ENCODE measurements at places on chromosomes 16 and 17.
A peak's percentile ranks its signal among the peaks of the same experiment; 100 is the strongest.

- DNase-seq: no peak
Measured at GRCh38 chr16:25052530-25052929, 37.4 kb upstream of the ARHGAP17 start.

- no peak for DNase-seq
Measured at GRCh38 chr17:40157973-40158372, 17.6 kb downstream of the CASC3 start.

GRCh38 chr17:4942760-4943508, 2.9 kb downstream of the RNF167 start:
- DNase-seq: no peak

GRCh38 chr17:27491713-27492190, 35.5 kb downstream of the KSR1 start:
- DNase-seq: no peak

DNA sequence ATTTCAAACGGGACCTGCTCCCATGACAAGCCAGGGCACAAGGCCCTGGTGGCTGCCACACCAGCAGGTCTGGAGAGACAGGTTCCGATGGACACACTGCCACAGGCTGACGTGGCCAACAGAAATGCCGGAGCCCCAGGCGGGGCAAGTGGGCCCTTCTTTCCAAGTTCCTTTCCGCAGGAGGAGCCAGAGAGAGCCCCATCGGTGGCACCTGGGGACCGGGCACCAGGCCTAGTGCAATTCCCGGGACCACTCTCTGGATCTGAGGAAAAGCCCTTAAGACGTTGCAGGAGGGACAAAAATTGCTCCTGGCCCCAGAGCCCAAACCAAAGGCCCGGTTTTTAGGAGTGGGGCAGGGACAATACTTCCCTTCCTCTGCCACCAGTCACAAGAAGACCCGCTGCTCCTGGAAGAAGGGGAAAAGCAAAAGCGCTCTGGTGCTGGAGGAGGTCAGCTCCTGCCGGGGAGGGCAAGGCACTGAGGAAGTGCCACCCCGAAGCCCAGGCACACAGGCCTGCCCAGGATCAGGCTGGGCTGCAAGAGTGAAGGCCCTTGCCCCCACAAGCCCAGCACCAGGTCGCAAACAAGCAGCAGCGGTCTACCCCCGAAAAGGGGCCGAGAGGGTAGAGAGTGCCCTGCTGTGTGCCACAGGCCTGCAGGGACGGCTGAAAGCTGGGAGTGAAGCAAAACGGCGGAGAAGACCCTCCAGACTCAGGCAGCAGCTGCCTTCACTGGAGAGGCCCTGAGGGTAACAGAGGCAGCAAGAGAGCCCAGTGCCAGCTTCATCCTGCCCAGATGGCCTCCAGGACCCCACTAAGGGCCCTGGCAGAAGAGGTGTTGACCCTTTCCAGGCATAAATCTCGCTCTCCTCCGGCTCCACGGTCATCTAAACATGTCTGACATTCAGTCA, 29.1 kb downstream of the MAP1LC3B start:
- DNase-seq: no peak

DNA sequence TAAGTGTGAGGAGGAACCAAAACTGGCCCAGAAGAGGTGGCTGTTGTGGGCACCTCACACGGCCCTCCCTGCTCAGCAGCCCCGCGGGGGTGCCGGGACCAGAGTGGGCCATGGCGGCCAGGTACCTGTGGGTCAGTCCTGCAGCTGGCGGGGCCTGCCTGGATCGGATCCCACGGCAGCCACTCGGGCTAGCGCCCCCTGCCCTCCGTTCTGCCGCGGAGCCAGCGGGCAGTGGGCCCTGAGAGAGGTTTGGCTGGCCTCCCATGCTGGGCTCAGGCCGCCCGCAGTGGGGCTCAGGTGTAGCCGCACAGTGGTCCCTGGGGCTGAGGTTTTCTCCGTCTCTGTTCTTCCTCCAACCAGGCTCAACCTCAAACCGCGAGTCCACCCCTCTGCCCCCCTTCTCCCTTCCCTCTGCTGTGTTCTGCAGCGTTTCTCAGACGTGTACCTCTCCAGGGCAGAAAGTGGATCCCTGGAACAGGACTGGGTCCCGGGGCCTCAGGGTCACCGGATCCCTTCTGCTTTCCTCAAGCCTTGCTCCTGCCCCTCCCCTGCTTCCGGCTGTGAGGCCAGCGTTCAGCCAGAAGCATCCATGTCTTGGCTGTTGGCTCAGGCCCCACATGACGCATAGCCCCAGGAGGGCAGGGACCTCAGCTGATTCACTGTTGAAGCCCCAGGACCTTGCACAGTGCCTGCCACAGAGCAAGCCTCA, 28.6 kb upstream of the ITGA3 start:
- DNase-seq: peak; percentile 79

DNA sequence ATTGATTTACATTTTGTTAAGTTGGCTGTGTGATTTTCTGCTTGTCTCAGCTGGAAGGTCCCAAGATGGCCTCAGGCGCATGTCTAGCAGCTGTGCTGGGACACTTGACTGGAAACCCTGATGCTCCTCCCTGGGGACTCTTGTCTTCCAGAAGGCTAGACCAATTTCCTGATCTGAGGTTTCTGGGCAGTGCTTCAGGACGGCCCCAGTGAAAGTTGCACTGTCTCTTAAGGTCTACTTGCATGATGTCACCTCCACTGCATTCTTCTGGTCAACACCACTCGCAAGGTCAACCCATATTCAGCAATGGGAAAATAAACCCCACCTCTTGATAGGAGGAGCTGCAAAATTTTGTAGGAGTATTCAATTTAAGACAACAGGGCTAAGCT, 116.0 kb downstream of the SALL1 start:
- DNase-seq: no peak

DNA sequence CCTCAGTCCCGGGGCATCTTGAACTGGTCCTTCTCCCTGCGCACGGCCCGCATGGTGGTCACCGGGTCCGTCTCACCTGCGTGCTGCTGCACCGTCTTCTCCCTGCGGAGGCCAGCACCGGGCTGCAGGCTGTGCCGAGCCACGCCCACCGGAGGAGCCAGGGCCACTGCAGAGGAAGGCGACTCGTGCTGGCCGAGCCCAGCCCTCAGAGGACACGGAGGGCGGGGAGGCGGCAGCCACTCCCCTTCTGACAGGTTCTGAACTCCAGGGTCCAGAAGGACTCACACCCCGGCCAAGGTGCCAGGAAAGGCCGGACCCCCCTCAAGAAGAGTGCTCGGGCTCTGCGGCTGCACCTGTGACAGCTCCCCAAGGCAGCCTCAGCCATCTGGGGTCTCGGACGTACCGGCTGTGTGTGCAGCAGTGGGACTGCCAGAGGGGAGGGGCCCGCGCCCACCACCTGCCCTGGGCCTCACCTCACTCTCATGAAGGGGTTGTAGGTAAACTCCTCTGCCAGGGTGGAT, 15.8 kb upstream of the IGFALS start:
- no peak for DNase-seq

GRCh38 chr17:11803231-11803969, 193.9 kb downstream of the ZNF18 start:
- DNase-seq: no peak

GRCh38 chr17:11986942-11987329, 10.3 kb downstream of the ZNF18 start:
- DNase-seq: peak; percentile 45

DNA sequence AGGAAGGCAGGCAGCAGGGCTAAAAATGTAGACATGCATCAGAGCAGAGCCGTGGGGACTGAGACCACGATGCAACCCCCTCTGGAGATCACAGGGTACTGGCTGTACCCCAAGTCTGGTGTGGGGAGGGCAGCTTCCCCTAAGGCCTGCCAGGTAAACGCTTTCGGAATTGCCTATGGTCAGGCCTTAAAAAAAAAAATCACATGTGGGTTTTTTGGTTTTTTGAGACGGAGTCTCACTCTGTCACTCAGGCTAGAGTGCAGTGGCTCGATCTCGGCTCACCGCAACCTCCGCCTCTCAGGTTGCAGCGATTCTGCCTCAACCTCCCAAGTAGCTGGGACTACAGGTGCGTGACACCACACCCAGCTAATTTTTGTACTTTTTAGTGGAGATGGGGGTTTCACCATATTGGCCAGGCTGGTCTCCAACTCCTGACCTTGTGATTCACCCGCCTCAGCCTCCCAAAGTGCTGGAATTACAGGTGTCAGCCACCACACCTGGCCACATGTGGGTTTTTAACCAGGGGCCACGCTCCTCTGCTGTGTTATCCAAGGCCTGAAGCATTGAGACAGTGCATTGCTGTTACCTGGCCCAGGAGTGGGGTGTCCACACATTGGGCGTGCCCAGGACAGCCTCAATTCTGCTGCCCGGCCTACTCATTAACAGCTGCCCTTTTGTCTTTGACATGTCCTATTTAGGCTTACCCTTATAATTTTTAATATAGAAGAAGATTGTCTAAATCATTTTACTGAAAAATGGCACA, 50.4 kb downstream of the LITAF start:
- no peak for DNase-seq

DNA sequence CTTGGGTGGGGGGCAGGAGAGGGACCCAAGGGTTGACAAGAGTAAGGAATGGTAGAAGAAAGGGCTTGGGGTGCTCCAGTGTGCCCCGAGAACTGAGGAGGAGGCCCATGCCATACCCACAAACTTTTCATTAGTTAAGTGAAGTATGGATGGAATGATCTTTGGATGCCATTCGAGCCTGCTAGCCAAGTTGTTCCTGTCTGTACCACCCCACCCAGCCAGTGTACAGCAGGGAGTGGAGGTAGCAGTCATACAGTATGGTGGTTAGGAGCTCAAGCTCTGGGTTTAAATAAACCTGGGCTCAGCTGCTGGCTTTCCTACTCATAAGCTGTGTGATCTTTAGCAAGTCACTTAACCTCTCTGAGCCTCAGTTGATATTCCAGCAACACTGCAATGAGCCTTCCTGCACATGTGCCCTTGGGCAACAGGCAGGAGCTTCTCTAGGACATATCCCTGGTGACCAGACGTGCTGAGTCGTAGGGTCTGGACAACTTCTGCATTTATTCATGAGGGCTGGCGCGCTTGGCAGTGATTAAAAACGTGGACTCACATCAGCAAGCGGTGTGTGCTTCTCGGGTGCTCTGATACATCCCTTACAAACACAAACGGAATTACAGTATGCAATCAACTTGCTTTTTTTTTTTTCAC, 22.9 kb downstream of the ITPRIPL2 start:
- DNase-seq: no peak

- peak; percentile 91 for DNase-seq
Measured at GRCh38 chr17:82528484-82529265, 9.1 kb downstream of the FOXK2 start.

GRCh38 chr16:75239542-75240122, 11.8 kb downstream of the BCAR1 start:
- DNase-seq: no peak

- no peak for DNase-seq
Measured at GRCh38 chr16:85211271-85211801, 99.1 kb upstream of the CIBAR2 start.

GRCh38 chr17:68511671-68512246, 471 bp upstream of the PRKAR1A start:
- peak; percentile 83 for DNase-seq

DNA sequence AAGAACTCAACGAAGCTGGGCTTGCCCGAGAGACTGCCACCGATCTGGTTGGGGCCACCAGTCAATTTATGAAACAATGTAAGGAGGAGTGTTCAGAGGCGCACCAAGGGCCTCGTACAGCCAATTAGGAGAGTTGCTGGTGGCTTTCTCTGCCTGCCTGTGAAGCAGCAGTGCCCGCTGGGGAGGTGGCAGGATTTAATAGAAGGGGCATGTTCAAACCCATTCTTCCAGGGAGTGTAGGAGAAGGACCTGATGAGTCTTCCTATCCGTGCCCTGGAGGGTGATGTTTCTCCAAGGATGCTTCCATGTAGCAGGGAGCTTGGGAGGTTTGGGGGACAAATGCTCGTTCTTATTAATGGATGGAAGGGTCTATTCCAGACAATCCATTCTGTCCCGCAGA, 178.4 kb downstream of the CCDC182 start:
- DNase-seq: no peak

- DNase-seq: peak; percentile 48
Measured at GRCh38 chr16:88650749-88651275, at the start of gene CYBA. TSS of gene CYBA (minus strand) at chr16:88651053. CDS start at chr16:88651013, 40 bp downstream.

DNA sequence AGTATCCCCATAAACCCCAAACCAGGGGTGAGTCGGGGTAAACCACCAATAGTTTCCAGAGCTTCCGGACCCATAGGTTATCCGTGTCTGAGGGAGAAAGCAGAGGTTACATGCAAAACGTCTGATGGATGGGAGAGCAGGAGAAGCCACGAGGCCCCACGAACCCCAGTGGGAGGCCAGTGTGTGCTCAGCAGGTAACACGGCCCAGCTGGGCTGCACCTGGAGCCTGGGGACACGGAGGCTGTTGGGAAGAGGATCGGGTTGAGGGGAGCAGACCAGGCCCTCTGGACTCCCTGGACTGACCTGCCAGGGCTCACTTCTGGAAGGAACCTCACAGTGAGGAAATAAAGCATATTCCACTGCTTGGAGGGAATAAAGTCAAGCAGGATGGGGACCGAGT, 78.1 kb downstream of the SEC14L1 start:
- no peak for DNase-seq

- DNase-seq: no peak
Measured at GRCh38 chr16:23960081-23960885, 124.5 kb downstream of the PRKCB start.

- no peak for DNase-seq
Measured at GRCh38 chr17:1650731-1651558, 1.3 kb upstream of the RILP start.

DNA sequence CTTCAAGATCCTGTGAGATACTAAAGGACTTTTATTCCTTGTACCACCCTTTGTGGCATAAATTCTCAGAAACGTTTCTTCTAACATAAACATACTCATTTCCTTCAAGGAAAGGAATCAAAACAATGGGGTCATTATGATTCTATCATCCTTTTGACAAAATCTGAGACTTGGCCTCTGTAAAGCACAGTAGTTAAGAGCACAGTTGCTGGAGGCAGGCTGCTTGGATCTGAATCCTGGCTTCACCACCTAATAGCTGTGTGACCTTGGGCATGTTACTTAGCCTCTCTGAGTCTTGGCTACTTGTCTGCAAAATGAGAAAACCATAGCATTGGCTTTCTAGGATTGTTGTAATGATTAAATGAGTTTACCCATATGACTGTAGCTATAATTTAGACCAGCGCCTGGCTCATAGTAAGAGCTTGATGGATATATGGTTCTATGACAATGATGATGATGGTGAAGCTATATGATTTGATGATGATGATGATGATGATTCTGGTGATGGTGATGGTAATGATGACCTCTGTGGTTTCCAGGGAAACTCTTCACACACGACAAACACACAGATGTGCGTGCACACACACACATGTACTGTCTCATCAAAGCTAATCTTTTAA, 6.1 kb upstream of the KRT31 start:
- no peak for DNase-seq

GRCh38 chr16:62711797-62712196, 675.6 kb upstream of the CDH8 start:
- no peak for DNase-seq

GRCh38 chr17:46890638-46891037, 32.3 kb upstream of the GOSR2 start:
- no peak for DNase-seq

DNA sequence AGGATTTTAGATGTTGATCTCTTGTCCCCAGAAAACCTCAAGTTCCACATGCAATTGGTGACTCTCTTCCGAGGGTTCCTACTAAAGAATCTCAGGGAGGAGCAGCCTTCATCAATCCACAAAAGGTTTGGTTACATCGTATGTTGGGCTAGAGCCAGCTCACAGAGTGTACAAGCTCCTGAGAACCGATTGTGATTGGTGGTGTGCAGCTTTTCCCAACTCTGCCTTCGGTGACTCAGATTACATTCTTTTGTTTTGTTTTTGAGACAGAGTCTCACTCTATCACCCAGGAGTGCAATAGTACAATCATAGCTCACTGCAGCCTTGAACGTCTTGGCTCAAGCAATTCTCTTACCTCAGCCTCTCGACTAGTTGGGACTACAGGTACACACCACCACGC, 172.4 kb downstream of the PMP22 start:
- DNase-seq: no peak

Measured in SW 1271 (cell line).